ENCODE measurements at places on chromosomes 13 and 19.
A peak's percentile ranks its signal among the peaks of the same experiment; 100 is the strongest.

DNA sequence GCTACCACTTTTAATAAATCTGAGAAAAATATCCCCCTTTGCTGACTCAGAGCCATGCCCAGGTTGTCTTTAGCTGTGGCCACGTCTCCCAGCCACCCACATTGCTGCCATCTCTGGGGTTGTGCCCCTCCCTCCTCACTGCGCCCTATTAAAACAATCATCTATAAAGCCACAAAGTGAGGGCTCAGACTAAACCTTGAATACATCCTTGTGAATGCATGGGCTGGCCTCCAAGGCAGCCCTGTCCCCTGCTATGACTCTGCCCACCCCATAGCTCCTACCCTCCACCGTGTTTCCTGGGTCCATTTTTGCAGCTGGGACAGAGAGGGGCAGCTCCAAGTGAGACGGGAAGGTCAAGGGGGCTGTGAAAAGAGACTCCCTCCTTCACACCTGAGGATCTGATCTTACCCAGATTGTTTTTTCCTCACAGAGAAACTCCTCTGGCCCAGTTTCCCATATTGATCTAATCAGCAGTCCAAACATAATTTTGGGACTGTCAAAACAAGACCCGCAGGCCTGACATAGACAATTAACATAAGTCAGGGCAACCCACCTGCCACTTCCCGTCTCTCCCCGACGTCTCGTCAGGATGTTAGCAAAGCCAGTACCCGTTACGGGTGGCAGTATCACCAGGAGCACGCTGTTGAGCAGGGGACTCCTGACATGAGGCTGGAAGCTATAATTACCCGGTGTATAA, 199.0 kb downstream of the KATNAL1 start:
- H3K4me3 ChIP-seq, result no peak overlapping the region
- H3K27ac ChIP-seq, result no peak overlapping the region
- no peaks in the 10 kb centered on the region for H3K36me3 ChIP-seq
- peaks cover 10% of the 10 kb centered on the region for H3K27me3 ChIP-seq
- no peak for DNase-seq

- peak overlapping the region; percentile 92 for H3K27ac ChIP-seq
- no peaks in the 10 kb centered on the region for H3K27me3 ChIP-seq
- peaks cover 36% of the 10 kb centered on the region for H3K36me3 ChIP-seq
- peaks cover 49% of the 10 kb centered on the region for H3K4me1 ChIP-seq
- DNase-seq, result peak; percentile 83
Measured at GRCh38 chr19:49475995-49476880, 2.2 kb downstream of the FLT3LG start.

DNA sequence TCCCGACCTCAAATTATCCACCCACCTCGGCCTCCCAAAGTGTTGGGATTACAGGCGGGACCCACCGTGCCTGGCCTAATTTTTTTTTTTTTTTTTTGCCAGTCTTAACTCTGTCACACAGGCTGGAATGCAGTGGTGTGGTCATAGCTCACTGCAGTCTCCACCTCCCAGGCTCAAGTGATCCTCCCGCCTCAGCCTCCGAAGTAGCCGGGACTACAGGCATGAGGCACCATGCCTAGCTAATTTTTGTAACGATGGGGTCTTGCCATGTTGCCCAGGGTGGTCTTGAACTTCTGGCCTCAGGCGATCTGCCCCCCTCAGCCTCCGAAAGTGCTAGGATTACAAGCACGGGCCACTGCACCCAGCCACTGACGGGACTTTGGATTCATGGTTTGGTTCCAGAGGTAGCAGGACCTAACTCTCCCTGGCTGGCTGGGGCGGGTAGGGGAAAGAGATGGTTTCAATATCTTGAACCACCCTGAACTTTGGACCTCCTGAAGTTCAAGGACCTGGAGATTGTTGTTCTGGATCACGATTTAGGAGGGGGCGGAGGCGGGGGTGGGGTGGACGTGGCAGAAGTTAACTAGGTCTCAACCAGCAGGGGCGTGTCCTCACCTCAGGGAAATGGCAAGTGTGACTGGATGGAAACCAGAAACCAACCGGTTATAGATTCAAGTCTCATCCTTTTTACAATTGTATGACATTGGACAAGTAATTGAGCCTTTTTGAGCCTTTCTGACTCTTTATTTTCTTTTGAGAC, 40.8 kb downstream of the IER2 start:
- H3K36me3 ChIP-seq, result no peaks in the 10 kb centered on the region
- H3K4me3 ChIP-seq, result no peak overlapping the region
- H3K4me1 ChIP-seq, result peaks cover 44% of the 10 kb centered on the region
- no peaks in the 10 kb centered on the region for H3K27me3 ChIP-seq
- peak overlapping the region; percentile 31 for H3K27ac ChIP-seq
- DNase-seq, result peak; percentile 37

DNA sequence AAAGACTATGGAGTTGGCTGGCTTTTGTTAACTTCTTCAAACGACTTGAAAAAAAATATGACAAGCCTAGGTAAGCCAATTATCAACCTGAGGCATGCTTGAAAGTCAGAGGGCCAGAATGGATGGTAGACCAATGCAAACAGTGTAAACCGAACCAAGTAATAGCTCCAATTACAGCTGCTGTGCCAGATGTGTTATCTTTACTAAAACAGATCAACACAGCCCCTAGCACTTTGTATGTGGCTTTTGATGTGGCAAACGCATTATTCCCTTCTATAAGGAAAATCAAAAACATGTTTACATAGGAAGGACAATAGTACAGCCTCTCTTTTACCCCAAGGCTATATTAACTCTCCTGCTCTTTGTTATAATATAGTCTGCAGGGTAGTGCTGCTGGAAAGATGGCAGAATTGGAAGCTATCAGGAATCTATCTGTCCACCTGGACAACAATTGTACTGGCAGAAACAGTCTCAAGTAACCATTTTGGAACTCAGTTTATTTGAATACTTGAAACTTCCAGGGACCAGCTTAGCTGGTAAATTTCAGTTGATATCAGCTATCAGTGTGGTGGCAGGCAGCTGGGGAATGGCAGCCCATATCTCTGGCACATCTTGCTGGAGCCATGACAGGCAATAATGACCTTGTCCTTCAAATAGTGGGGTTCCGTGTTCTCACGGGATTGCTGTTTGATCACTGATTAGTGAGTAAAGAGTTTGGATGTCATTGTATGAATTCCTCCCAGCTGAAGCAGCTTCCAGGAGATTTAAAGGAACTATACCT, 144.4 kb upstream of the WASF3 start:
- H3K27me3 ChIP-seq, result peaks cover 3% of the 10 kb centered on the region
- no peak for DNase-seq
- no peak overlapping the region for H3K27ac ChIP-seq

DNA sequence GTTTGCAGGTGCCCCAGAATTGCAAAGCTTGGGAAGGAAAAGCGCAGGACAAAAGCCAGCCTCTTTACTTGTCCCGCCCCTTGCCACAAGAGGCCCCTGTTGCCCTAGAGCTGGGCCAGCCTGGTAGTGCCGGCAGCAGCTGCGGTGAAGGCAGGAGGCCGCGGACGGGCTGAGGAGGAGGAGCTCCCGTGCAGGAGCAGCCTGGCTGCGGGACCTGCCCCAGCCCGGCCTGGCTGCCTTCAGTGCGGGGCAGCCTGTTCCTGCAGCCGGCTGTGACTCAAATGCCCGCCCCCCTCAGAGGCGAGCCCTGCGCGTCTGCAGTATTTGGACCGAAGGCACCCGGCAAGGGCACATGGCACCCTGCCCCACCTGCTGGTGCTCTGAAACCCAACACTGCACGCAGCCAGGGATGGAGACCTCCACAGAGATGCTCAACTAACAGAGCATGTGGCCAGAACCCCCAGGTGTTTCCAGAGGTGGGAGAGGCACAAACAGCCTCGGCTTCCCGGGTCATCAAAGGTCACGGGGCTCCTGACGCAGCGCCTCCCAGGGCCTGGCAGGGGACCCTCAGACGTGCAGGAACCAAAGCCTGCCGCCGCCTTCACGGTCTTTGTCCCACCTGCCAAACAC, 29.7 kb downstream of the NAXD start:
- peaks cover 29% of the 10 kb centered on the region for H3K36me3 ChIP-seq
- no peak overlapping the region for H3K27ac ChIP-seq
- no peaks in the 10 kb centered on the region for H3K27me3 ChIP-seq
- H3K4me3 ChIP-seq, result no peak overlapping the region
- peak; percentile 64 for DNase-seq
- H3K4me1 ChIP-seq, result peaks cover 3% of the 10 kb centered on the region

DNA sequence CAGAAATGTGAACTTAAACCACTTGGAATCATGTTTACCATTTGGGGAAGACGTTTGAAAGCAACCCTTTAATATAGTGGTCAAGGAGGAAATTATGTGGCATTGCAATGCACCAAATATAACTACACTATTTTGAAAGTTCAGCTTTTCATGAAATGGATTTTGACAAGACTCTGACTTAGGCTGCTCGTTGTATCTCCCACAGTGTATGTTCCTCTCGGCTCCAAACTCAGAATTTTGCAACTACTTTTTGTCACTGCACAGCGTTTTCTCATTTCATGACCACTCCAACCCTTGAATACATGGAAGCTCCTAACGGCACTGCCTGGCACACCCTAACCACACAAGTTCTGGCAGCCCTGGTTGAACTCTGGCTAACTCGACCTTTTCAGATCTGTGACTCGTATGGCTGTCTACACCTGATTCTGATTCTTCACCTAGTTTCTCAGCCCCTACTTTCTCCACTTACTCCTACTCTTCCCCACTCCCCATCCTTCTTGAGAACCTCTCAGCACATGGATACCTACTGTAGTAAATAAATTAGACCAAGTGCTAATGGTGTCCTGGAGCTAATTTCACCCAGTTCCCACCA, 7.0 kb upstream of the POMP start:
- H3K4me1 ChIP-seq, result peaks cover 17% of the 10 kb centered on the region
- no peak for DNase-seq
- H3K36me3 ChIP-seq, result no peaks in the 10 kb centered on the region
- no peak overlapping the region for H3K4me3 ChIP-seq

DNA sequence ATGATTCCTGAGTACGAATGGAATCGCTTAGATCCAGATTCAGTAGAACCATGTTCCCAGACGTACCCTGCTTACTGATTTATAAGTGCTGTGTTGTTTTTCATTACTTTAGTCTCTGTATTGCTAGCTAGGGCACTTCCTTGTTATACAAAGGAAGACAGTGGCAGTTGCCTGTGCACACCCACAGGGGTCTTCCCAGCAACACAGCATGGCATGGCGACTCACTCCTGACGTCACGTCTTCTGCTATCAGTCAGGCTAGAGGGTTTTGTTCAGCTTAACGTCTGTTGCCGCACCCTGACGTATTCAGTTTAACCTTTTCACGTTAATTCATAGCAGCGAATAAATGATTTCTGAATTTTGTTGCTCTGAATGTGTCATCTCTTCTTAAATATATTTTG, 295.1 kb downstream of the MYO16 start:
- no peak overlapping the region for H3K4me3 ChIP-seq
- no peak for DNase-seq
- peaks cover 3% of the 10 kb centered on the region for H3K27me3 ChIP-seq
- no peak overlapping the region for H3K27ac ChIP-seq
